ENCODE measurements at places on chromosomes 4 and X.
A peak's percentile ranks its signal among the peaks of the same experiment; 100 is the strongest.

DNA sequence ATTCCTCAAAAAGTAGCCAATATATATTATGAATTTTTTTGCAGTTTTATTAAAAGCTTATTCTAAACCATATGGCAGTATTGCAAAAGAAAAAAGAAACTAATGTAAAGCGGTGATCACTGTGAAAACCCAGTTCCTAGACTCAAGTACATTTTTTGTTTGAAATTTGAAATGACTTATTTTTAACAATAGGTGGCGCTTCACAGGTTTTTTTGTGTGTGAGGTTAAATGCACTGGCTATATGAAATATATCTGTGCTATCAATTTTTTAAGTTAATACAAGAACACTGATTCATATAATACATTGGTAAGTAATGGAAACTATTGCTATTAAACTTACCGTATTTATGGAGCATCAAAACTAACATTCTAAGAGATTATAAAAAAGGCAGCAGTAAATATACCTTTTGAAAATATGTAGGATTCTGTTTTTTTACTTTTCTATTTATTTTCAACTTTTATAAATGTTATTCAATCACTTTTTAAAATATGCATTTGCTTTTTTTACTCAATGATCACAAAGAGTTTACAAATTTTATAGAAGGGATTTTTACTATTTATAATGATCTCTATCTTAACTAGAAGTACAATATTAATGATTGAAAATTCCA is 5.6 kb upstream of the SPRY1 start:
- no peak for DNase-seq

DNA sequence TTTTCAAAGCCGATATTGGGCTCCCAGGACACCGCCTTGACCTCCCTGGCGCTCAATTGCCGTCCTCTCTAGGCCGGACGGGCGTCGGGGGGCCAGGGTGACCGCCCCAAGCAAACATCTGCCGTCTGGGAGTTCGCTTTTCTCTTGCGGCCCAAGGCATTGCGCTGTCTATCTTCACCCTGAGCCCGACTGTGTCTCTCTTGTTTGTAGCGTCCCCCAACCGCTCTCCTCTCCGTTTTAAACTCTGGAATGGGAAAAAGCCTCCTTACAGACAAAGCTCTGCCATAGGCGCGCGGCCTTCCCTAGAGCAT is 551 bp upstream of the ARX start:
- no peak for DNase-seq

- no peak for DNase-seq
These were observed 176.0 kb upstream of the WDFY3 start for GRCh38 chr4:85142451-85142850.

DNA sequence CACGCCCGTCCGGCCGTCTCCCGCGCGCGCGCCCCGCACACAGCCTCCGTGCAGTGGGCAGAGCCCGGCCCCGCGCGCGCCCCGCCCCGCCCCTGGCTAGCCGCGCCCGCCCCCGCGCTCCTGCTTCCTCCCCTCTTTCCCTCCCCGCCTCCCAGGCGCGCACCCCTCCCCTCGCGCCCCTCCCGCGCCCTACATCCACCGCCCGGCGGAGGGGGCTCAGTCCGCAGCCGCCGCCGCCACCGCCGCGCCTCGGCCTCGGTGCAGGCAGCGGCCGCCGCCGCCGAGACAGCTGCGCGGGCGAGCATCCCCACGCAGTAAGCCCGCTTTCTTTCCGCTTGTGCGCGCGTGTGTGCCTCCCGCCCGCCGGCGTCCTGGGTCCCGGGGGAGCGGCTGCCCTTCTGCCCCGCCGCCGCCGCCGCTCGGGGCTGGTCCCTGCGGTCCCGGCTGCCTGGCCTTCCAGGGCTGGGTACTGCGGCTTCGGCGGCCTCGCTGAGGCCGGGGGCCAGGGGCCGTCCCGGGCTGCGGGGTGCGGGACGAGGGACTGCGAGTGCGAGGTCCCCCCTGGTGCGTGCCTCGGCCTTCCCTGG is at the start of gene FHL1:
FHL1 (plus strand) TSS at position 219 of the 587 bp plus-strand sequence.
- peak; percentile 26 for DNase-seq

DNA sequence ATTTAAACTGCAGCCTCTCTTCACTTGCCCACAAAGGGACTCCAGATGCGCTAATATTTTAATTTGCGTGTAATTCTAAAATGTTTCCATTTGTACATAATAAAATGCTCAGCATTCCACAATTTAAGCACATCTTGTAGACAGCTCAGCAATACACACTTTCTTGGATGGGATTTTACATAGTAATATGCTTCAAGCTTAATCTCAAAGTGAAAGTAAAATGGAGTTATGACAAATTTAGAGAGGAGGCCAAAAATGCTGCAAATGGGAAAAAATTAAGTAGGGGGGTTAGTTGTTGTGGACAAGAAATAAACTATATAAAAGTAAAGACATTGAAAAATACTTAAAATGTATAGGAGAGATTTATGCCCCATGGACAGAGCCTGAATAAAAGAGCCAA is 149.1 kb downstream of the FBXO8 start:
- DNase-seq = no peak

DNA sequence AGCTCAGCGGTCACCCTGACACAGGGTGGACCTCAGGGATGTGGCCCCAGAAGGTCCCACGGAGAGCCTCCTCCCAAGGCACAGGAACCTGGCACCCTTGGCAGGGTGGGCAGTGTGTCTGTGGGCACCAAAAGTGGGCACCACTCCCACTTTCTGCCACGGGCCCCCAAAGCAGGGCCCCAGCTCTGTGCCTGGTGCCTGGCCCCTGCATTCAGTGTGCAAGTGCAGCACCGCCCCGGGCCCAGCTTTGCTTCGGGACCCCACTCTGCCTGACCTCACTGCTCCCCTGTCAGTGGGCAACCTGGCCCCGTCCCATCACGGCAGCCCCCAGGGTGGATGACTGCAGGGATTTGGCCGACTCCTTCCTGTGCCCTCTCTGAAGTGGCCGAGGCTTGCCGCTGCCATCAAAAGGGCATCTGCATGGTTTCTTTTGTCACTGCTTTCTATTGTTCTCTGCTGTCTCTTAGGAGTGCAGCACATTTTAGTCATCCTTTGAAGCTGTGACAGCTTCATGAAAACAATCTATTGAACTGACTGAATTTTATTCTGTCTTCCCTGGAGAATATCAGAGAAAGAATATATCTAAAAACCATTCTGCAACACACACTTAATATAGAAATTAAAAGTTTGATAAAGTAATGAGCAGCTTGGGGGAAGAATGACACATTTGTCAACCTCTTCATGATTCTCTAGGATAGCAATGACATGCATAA is 302.4 kb downstream of the FAM47B start:
- DNase-seq = no peak

- DNase-seq = no peak
These were observed 13.4 kb upstream of the PAPSS1 start for GRCh38 chr4:107733431-107733925.

GRCh38 chr4:113880240-113881028 is 99.0 kb downstream of the ARSJ start:
- DNase-seq = no peak

DNA sequence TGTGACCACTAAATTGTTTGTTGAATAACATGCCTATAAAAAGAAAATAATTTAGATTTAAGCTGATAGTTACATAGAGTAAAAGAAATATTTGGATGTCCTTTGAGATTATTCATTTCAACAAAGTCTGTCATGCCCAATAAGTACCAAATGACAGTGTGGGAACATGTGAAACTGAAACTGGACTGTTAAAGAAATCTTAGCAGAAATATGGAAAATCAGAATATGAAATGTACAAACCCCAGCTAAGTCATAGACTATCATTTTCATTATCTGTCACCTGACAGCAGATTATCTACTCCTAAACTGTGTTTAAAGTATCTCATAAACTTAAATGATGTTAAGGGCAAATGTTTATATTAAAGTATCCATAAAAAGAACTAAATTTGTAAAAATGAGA is 437.8 kb upstream of the FAM241A start:
- no peak for DNase-seq

GRCh38 chrX:97290199-97290598 is 406.5 kb downstream of the RPA4 start:
- no peak for DNase-seq

GRCh38 chr4:27568236-27568951 is 707.8 kb downstream of the STIM2 start:
- no peak for DNase-seq

DNA sequence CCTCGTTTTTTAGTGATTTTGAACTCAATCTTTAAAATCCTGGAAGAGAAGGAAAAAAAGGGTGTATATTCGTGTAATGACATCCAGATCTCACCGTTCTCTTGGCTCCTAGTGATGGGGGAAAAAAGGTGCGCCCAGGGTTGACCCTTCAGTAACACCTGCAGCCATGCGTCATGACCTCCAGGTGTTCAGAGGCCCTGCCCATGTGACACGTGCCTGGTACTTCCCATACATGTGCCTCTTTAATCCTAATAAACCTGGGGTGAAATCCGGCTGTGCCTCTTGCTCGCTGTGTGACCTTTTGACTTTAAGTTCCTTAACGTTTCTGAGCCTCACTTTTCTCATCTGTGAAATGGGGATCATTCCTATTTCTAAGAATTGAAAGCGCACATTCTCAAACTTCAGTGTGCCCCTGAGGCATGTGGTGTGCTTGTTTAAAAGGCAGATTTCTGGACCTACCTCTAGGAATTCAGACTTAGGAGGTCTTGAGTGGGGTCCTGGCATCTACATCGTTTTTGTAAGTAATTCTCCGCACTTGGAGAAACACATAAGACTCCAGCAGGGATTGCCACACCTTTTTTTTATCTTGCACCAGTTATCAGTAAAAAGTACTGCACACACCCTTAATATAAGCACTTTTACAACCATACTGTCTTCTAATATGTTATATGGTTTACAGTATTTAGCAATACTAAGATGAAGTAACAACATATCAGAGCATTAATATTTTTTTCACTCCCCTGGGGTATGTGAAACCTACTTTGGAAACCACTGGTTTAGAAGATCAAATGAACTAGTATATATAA is 90.1 kb downstream of the RELL1 start:
- no peak for DNase-seq

DNA sequence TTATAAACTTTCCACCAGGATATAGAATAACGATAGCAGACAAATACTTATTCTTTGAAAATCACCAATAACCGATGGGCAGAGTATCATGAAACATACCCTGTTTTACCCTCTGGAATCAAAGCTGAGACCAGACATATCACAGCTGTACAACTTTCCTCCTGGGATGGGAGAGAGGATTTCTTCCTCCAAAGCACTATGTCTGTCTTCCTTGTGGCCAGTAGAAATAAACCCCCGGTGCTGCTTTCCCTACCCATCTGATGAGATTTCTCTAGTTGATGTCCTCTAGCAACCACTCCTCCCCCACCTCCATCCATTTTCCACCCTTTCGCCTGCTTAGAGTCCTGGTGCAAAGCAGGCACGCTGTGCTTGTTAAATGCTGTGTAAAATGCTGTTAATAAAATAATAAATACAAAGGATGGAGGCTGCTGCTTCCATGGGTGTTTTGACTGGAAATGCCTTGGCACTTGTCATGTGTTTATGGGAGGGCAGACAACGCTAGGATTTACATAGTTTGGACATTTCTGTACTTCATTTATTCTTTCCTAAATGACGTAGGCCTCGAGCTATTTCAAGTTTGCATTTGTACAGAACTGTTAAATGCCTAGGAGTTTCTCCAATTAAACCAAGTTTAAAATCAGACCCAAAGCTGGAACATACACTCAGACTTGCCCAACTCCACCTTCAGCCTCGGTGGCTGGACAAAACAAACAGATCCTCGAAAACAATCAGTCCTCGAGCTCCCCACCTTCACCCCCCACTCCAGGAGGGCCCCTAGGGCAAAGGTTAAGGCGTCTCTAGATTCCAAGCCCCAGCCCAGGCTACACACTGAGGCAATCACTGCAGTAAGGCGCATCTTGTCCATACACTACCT is 10.1 kb downstream of the BCOR start:
- no peak for DNase-seq

- DNase-seq = no peak
These were observed 8.1 kb downstream of the NEK1 start for GRCh38 chr4:169604131-169604900.

DNA sequence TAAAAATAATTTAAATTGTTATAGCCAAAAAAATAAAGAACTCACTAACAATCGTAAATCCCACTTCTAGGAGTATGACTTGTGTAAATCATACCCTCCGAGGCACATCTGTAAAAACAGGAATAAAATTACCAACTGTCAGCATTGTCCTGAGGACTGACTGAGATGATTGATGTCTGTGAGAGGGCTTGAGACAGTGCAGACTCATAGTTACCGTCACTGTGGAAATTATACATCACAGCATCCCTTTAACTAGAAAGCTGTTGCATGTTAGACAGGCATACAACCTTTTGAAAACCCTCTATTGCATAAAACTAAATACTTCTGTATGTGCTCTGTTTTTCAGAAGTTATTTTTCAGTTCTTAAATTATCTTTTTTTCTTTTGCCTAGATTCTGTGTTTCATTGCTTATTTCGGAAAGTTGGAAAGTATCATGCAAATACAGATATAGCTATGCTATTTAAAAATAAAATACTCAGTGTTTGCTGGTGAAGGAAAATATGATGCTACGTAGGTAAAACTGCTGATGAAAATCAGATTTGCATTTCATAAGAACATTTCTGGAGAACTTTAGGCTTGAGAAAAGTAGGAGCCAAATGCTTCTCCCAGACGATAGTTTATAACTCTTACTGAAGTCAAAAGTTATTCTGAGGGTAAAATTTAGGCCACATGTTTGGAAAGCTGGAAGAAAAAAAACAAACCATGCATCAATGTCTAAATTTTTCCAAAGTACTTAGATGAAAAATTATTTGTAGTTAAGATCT is 13.6 kb upstream of the RBPJ start:
- no peak for DNase-seq

DNA sequence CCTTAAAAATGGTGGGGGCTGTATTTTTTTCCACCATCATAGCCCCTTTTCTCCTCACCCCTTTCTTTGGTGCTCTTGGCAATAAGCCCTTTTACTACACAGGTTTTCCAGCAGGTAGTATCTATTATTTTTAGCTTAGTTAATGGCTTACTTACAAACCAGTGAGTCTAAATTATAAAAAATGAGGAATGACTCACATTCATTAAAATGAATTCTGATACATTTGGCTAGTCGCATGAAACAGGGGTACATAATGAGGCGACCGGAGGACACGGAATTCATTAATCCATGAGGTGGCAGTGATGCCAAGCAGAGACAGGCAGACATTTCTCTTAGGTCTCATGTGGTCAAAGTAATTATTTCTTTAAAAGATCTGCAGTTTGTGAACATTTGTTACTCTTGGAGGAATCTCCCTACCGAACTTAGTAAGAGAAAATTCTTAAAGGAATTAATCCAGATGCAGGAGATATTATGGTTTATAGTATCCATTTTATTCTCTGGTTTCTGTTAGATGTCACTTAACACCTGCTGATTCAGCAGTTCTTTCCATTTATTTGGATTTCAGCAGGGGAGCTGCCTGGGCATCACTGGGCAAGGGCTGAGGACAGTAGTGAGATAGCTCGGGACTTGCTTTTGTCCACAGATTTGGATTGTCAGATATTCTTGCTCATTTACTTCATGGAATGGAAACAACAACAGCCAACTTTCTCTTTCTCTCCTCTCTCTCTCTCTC is 575.0 kb upstream of the NR3C2 start:
- DNase-seq = no peak

All from CD4-positive, alpha-beta T cell treated with Interferon alpha-2 for 1 hour (primary cell).